ENCODE measurements at places on chromosomes 2 and 18.

- DNase-seq: no peak
These were observed 57.1 kb downstream of the TRIB2 start for GRCh38 chr2:12773586-12774394.

DNA sequence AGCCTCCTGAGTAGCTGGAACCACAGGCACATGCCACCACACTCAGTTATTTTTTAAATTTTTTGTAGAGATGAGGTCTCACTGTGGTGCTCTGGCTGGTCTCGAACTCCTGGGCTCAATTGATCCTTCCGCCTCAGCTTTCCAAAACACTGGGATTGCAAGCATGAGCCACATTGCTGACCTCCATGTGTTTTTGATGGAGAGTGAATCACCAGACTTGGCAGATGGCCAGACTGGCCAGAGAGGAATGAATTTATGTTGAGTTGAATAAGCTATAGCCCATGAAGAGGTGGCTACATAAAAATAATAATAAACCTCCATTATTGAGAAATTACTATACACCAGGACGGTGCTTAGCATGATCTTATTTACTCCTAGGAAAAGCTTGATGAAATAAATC, 91.5 kb downstream of the MREG start:
- peak; percentile 73 for DNase-seq

DNA sequence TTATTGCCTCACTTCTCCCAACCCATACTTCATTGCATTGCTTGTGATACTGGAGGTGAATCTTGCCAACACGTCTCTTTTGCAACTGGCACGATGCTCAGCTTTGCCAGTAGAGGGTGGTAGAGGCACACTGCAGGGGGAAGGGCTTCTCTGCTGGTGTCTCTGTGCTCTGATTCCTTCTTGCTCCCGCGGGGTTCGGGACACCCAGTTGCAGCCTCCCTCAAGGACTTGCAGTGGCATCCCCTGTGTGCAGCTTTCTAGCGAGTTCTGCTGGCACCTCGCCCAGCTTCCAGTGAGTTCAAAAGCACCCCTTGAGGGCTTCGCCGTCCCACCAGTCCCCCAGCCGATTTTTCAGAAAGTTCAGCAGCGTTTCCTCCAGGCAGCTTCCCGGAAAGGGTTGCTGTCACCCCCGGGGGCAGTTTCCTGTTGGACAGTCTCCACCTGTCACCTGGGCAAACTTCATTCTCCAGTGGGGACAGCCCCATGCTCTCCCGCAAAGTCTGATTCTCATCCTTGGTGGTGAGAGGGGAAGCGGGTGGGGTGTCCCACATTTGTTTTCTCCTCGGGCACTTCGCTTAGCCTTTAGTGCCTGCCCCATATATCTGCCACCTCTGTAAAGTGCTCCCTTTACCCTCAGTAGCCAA, 35.4 kb upstream of the EN1 start:
- DNase-seq: peak; percentile 48

DNA sequence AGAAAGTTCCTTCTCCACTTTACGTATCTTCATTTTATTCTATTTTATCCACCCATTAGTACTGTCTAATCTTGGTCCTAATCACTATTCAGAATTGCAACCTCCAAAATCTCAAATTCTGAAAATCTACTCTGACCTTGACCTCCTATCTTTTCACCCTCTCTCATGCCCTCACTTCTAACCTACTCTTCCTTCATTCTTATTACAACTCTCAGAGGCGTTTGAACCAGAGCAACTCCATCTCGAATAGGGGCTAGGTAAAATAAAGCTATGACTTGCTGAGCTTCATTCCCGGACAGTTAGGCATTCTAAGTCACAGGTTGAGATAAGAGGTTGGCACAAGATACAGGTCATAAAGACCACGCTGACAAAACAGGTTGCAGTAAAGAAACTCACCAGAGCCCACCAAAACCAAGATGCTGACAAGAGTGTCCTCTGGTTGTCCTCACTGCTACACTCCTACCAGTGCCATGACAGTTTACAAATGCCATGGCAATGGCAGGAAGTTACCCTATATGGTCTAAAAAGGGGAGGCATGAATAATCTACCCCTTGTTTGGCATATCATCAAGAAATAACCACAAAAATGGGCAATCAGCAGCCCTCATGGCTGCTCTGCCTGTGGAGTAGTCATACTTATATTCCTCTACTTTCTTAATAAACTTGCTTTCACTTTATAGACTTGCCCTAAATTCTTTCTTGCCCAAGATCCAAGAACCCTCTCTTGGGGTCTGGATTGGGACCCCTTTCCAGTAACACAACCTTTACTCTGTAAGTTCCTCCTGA, 11.4 kb downstream of the CCDC88A start:
- no peak for DNase-seq

GRCh38 chr2:52976143-52976949, 791.3 kb upstream of the CHAC2 start:
- no peak for DNase-seq

GRCh38 chr2:165601928-165602521, 132.5 kb downstream of the CSRNP3 start:
- DNase-seq: peak; percentile 67
